ENCODE measurements at places on chromosomes 5 and 9.

DNA sequence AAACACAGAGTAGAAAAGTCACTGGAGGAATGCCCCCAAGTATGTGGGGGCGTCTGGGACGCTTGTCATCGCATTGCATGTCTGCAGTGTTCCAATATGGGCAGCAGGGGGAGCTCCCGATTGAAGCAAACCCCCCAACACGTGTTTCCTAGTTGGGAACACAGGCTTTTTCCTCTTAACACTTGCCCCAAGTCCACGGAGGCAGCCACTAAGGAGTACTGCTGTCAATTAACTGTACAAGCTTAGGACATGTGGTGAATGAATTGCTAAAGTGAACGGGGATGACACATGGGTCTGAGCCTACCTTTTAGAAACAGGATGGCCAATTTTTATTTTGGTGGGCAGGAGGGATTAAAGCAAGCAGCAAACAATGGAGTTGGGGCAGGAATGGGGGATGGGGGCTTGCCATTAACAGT, 2.2 kb downstream of the GABRB2 start:
- DNase-seq, result peak; percentile 3

- DNase-seq, result peak; percentile 39
Observed at GRCh38 chr5:98454407-98454806, 319.1 kb upstream of the RGMB start.

DNA sequence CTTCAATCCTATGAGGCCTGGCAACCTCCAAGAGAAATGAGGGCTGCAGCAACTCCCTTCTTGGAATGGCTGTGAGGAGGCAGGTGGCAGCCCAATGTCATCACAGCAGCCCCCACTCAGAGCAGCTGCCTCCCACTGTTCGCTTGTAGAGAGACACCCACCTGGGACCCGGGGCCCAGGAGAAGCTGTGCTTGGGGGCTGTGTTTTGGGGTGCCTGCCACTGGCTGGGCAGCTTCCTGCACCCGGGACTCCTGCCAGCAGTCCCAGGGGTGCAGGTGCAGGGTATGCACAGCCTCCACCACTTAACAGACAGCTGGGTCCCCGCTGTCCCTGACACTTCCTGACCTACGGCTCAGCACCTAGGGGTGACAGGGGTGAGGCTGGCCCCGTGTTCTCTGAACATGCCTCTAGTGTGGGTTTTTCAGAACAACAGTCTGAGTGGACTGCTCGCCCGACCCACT, 26.2 kb downstream of the NIPAL4 start:
- no peak for DNase-seq

GRCh38 chr5:98314292-98314691, 459.2 kb upstream of the RGMB start:
- DNase-seq, result peak; percentile 93

DNA sequence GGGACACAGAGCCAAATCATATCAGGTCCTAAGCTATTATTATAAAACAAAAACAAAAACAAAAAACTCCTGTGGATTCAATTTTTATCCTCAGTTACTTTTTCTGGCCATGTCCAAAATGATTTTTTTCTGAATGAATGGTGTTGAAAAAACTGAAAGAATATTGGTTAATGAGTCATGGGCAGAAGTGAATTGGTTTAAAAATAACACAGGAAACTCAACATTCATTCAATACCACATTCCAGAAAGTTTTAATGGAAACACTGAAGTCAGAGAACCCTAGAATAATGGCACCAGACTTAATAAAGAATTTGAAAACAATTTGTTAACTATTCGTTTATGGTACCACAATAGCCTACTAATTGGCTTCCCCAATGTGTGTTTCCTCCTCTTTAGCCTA, 102.4 kb upstream of the CDH9 start:
- no peak for DNase-seq

DNA sequence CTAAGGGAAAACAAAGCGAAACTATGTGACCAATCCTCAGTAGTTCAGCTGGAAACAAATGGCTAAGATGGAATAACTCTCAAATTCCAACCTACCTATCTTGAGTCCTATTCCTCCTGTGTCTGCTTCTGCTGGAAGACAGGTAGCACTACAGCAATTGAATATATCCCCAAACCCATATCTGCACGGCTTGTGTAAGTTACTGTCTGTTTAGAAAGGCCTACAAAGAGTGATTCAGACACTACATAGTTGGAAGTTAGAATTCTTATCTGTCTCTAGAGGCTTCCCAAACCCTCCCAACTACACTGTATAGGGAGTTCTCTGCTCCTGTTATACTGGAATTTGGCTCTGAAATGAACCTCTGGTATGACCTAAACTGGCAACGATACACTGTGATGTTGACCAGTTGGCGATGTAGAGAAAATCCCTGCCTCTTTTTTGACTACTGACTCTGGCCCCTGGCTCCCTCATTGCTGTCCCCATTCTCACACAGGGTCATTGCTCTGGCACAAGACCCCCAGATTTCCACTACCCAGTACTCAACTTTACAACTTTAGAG, 22.6 kb upstream of the NADK2 start:
- no peak for DNase-seq

DNA sequence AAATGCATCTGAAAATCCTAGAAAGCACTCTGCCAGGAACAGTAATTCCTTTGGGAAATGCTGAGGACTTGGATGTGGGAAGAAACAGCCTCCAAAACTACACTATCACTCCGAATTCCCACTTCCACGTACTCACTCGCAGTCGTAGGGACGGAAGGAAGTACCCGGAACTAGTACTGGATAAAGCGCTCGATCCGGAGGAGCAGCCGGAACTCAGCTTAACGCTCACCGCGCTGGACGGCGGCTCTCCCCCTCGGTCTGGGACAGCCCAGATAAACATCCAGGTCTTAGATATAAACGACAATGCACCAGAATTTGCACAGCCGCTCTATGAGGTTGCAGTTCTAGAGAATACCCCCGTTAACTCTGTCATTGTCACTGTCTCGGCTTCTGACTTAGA, 786 bp downstream of the PCDHB3 start:
- no peak for DNase-seq

GRCh38 chr5:53924392-53924791, 364.0 kb downstream of the NDUFS4 start:
- peak; percentile 25 for DNase-seq

GRCh38 chr5:179780362-179780761, 13.4 kb upstream of the LTC4S start:
- no peak for DNase-seq

DNA sequence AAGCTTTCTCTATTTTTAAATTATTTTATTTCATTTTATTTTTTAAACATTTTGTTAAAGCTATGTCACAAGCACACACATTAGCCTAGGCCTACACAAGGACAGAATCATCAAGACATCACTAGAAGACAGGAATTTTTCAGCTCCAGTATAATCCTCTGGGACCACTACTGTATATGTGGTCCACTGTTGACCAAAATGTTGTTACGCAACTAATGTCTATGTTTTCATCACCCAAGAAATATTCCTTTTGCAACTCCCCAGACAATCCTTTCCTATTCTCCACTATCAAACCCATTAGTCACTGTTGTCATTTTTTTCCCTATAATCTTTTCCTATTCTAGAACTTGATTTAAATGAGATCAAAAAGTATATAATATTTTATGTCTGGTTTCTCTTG, 2371.7 kb upstream of the C9orf72 start:
- DNase-seq, result no peak

DNA sequence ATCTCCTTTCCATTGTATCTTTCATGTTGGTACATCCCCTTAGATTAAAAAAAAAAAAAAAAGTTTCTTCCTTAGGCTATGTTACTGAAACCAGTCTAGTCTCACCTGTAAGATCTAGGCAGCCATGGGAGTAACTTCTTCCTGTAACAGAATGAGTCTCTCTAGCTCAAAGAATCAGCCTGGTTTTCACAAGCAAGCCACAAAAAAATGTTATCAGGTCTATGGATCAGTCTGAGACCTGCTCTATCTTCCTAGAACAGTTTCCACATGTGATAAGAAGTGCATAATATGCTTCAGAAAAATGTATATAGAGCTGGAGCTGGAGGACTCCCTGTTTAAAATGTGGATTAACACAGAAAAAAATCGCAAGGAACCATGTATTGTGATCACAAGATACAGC, 53.8 kb downstream of the ARRDC3 start:
- no peak for DNase-seq

DNA sequence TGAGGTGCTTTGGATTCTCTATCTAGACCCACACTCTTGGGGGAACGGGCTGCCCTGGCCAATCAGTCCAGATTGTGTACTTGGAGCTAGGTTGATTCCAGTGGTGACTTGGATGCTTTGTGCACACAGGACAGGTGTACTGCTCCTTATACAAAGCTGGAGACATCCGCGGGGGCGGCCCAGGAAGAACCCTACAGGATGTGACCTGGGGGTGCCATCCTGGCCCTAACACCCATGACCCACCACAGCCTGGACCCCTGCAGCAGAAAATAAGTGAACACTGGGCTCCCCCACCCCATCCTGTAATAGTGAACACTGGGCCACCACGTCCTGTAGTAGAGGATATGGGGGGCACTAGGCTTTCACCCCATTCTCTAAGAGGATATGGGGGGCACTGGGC, 12.1 kb upstream of the PLEKHG4B start:
- no peak for DNase-seq

DNA sequence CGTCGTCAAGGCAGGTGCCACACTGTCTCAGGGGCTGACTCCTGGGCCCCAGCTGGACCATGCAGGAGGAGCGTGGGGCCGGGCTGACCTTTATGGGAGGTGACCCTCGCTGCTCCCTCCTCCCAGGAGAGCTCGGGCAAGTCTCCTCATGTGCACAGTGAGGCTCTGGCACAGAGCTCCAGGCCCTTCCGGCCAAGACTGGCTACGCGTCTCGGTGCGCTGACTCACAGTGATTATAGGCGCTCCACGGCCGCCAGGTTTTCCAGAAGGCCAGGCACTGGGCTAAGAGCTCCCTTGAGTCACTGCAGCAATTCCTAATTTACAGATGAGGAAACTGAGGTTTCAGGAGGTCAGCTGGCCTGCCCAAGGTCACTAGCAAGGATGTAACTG, 47.4 kb downstream of the VAV2 start:
- peak; percentile 36 for DNase-seq

DNA sequence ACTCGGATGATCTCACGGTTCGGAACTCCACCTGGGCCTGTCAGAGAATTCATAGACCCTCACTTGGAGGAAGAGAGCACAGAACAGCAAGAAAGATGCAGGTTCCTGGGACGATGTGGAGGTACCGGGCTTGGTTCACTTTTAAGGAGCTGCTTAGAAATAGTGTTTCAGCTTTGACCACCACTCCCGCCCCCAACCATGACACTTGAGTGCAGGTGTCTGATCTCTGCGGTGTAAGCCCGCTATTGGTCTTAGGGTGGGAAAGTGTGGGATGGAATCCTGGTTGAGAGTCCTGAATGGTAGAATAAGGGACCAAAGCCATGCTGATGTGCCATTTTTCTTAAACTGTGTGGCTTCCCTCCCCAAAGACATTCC, 97.2 kb upstream of the LMX1B start:
- no peak for DNase-seq

GRCh38 chr9:132141344-132141947, 20.4 kb upstream of the NTNG2 start:
- DNase-seq, result peak; percentile 24

GRCh38 chr5:143525176-143525575, 121.7 kb upstream of the NR3C1 start:
- no peak for DNase-seq

- DNase-seq, result no peak
Observed at GRCh38 chr5:134568337-134568700, 42.8 kb downstream of the JADE2 start.

- DNase-seq, result no peak
Observed at GRCh38 chr5:87541676-87542075, 128.9 kb upstream of the CCNH start.

DNA sequence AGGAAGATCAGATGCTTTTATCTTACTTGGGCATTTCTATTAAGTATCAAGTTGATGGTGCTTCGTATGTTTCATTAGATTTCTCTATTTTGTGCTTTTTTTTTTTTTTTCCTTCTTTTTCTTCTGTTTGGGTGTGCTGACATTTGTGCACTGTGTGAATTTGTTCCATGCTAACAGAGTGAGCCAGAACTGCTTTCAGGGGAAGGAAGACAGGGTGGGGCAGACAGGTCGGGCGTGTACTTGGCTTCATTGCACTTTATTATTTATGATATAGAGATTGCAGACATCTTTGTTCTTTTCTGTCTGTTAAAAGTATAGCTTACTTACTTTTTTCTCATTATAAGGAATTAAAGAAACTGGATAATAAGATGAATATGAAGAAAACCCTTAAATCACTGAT, 112.2 kb downstream of the FGF18 start:
- DNase-seq, result no peak

DNA sequence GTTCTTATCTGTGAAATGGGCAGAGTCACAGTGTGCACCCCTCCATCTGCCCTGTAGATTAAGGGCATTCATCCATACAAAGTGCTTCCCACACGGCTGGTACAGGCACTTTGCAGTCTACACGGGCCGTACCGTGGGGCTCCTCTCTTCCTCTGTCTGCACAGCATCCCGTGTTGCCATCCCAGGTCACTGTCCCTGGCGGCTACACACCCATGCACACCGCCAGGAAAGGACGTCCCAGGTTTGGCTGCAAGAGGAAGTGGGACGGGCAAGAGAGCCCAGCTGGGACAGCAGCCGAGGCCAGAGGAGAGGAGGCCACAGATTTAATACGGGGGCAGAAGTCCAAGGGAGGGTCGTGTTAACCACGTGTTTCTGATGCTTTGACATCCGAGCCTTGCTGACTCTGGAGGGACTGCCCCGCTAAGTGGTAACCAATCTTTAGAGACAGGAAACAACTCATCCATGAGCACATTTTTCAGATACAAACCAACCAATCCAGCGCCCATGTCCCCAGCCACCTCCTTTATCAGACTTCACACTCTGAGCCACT, 120.0 kb downstream of the ZNF354C start:
- DNase-seq, result no peak

GRCh38 chr5:142181096-142181495, 72.5 kb downstream of the NDFIP1 start:
- DNase-seq, result no peak

GRCh38 chr5:73306078-73306719, 133.2 kb downstream of the TMEM174 start:
- DNase-seq, result no peak

DNA sequence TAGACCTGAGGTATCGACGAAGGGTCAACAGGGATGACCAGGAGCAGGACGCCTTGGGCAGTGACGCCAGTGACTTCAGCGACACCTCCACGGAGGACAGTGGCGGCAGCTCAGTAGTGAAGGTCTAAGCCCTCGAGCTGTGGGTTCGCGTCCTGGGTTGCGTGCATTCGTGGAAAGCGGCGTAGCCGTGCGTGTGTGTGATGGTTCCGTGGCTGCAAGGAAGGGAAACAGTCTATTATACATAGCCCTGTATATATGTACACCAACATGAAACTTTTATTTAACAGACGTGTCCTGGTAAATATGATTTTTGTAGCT, 8.4 kb downstream of the PPP1R26 start:
- DNase-seq, result no peak

- no peak for DNase-seq
Observed at GRCh38 chr5:145465474-145466263, 369.5 kb downstream of the PRELID2 start.

All from EL (cell line).